CD4-positive, alpha-beta T cell (primary cell): ENCODE measurements at places on chromosomes 3 and 15. TPM values are rescaled to one million over a fixed set of nuclear protein-coding genes. Genes with fewer than 3 reads are reported as not detected.

GRCh38 chr3:3307491-3307890 is 128.0 kb upstream of the CRBN start:
- peaks cover 6% of the 10 kb centered on the region for H3K27me3 ChIP-seq
- H3K27ac ChIP-seq = no peak overlapping the region
- no peaks in the 10 kb centered on the region for H3K4me1 ChIP-seq
- H3K4me3 ChIP-seq = no peak overlapping the region
- no peaks in the 10 kb centered on the region for H3K36me3 ChIP-seq

The ATP13A5 gene
- not detected for total RNA-seq

GRCh38 chr15:99426431-99427105 is 139.2 kb upstream of the MEF2A start:
- H3K4me1 ChIP-seq = peaks cover 42% of the 10 kb centered on the region
- no peaks in the 10 kb centered on the region for H3K27me3 ChIP-seq
- H3K27ac ChIP-seq = no peak overlapping the region
- no peaks in the 10 kb centered on the region for H3K36me3 ChIP-seq

DNA sequence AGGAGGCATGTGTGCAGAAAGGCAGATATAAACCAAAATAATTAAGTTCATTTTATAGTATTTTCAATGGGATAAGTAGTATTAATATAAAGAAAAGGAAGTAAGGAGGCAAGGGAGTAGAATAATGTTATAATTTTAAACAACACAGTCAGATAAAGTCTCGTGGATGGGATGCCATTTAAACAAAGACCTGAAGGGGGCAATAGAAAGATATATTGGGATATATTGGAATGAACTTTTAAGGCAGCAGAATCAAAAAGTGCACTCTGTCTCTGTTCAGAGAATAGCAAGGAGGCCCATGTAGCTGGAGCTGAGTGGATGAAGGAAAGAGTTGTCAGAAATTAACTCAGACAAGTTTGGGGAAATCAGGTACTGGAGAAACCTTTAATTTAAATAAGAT is 158.7 kb downstream of the CGGBP1 start:
- no peaks in the 10 kb centered on the region for H3K27me3 ChIP-seq
- no peak overlapping the region for H3K27ac ChIP-seq
- H3K4me1 ChIP-seq = no peaks in the 10 kb centered on the region
- no peak overlapping the region for H3K4me3 ChIP-seq

DNA sequence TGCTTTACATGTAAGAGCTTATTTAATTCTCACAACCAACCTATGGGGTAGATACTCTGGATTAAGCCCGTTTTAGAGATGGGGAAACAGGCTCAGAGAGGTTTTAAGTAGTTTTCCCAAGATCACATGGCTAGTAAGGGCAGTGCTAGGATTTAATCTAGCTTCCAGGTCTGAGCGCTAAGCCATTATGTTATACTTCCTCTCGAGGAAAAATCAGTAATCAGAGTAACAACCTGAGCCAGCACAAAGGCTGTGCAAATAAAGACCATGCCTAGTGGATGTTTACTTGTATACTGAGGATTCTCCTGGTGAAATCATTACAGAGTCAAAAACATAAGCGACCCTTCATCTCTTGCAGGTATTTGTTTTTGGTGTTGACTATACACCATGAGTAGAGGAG is 9.0 kb downstream of the FSTL1 start:
- H3K4me3 ChIP-seq = no peak overlapping the region
- no peak for DNase-seq
- peaks cover 3% of the 10 kb centered on the region for H3K27me3 ChIP-seq
- H3K36me3 ChIP-seq = no peaks in the 10 kb centered on the region

- peaks cover 8% of the 10 kb centered on the region for H3K36me3 ChIP-seq
- DNase-seq = no peak
- H3K4me1 ChIP-seq = peaks cover 8% of the 10 kb centered on the region
- H3K27ac ChIP-seq = no peak overlapping the region
- no peaks in the 10 kb centered on the region for H3K27me3 ChIP-seq
Measured at GRCh38 chr15:64105113-64105704, 9.4 kb downstream of the SNX1 start.

DNA sequence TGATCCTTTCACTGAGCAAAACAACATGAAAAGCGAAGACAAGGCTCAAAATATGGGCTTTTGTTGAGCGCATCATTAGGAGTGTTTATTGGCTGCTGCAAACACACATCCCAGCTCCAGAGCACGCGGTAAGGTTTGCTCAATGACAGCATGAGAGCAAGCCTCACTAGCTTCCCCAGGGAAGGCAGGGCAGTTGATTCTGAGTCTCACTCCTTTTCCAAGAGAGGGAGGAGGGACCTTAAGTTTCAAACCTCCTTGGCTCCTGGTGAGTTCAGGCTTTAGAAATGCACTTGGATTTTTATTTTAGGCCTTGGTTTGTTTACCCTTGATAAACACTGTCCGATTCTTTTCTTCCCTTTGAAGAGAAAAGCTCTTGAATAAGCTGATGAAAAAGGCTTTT is 69.1 kb upstream of the CACNA2D3 start:
- H3K36me3 ChIP-seq = no peaks in the 10 kb centered on the region
- no peak overlapping the region for H3K27ac ChIP-seq

GRCh38 chr3:176571926-176572325 is 625.4 kb downstream of the TBL1XR1 start:
- DNase-seq = no peak
- no peaks in the 10 kb centered on the region for H3K4me1 ChIP-seq
- H3K4me3 ChIP-seq = no peak overlapping the region
- H3K27me3 ChIP-seq = no peaks in the 10 kb centered on the region

The CCR2 gene
- 0.99 TPM for total RNA-seq

- peaks cover 6% of the 10 kb centered on the region for H3K36me3 ChIP-seq
- H3K27me3 ChIP-seq = no peaks in the 10 kb centered on the region
- H3K4me3 ChIP-seq = no peak overlapping the region
- no peak overlapping the region for H3K27ac ChIP-seq
Measured at GRCh38 chr3:128168836-128169235, 15.6 kb downstream of the EEFSEC start.

The MB21D2 gene
- total RNA-seq = 0.78 TPM

DNA sequence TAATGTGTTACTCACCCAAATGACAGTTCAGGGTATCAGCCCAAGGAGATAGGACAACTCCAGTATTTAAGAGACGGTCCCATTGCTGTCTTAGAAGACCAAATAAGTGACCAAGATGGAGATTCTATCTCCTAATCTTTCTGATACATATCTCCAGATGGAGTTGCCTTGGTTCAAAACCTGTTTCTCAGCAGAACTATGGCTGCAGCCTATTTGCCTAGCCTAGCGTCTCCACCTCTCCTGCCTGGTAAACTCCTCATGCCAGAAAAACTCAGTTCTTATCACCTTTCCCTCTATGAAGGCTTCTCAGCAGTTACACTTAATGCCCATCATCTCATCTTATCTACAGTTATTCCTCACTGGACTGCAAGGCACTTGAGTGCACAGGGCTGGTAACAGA is 1.2 kb upstream of the CSPG5 start:
- H3K4me1 ChIP-seq = peaks cover 17% of the 10 kb centered on the region
- H3K4me3 ChIP-seq = no peak overlapping the region
- DNase-seq = no peak
- H3K36me3 ChIP-seq = no peaks in the 10 kb centered on the region
- no peak overlapping the region for H3K27ac ChIP-seq

The CCRL2 gene
- 4.3 TPM for total RNA-seq
